ENCODE measurements at places on chromosomes 7 and 10. TPM values are rescaled to one million over a fixed set of nuclear protein-coding genes. Genes with fewer than 3 reads are reported as not detected.

MYPN gene
- total RNA-seq = 1.5 TPM

GRCh38 chr7:108402865-108403264, 53.4 kb downstream of the NRCAM start:
- no peaks in the 10 kb centered on the region for H3K4me1 ChIP-seq
- no peak overlapping the region for H3K27ac ChIP-seq
- DNase-seq = no peak
- no peaks in the 10 kb centered on the region for H3K27me3 ChIP-seq
- H3K36me3 ChIP-seq = no peaks in the 10 kb centered on the region

GRCh38 chr10:2431961-2432360, 635.4 kb upstream of the PFKP start:
- no peaks in the 10 kb centered on the region for H3K27me3 ChIP-seq
- no peak overlapping the region for H3K4me3 ChIP-seq
- H3K4me1 ChIP-seq = no peaks in the 10 kb centered on the region
- H3K27ac ChIP-seq = no peak overlapping the region
- no peaks in the 10 kb centered on the region for H3K36me3 ChIP-seq
- DNase-seq = no peak

RADIL gene
- total RNA-seq = 12.9 TPM

EEPD1 gene
- 27.9 TPM for total RNA-seq

DNA sequence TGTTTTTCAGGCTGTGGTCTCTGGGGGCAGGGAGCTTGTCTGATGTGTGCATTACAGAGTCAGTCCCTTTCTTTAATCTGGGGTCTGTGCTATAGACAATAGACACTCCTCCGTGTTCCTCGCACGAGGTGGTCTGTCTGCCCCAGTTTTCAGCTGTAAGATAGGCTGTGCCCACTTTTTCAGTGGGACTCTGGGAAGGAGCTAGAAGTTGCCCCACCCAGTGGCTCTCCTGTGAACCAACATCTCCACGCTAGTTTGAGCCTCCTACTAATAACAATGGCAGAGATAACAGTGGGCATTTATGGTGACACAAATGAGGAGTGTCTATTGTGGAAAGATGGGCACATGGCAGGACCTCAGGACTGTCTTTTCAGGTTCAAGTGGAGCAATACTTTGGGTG, 44.0 kb downstream of the ADRB1 start:
- no peaks in the 10 kb centered on the region for H3K27me3 ChIP-seq
- no peak for DNase-seq
- no peak overlapping the region for H3K27ac ChIP-seq
- no peaks in the 10 kb centered on the region for H3K36me3 ChIP-seq

JAKMIP3 gene
- total RNA-seq = 1.6 TPM

BEND7 gene
- 27.4 TPM for total RNA-seq

PRKAR1B gene
- total RNA-seq = 37.6 TPM

- no peaks in the 10 kb centered on the region for H3K36me3 ChIP-seq
- no peak overlapping the region for H3K4me3 ChIP-seq
- DNase-seq = no peak
- no peaks in the 10 kb centered on the region for H3K27me3 ChIP-seq
Measured at GRCh38 chr7:30390736-30391636, 87.6 kb downstream of the NOD1 start.

SLK gene
- total RNA-seq = 104 TPM

GRCh38 chr7:99278180-99278579, 5.5 kb downstream of the MYH16 start:
- H3K27me3 ChIP-seq = no peaks in the 10 kb centered on the region
- DNase-seq = no peak
- no peaks in the 10 kb centered on the region for H3K36me3 ChIP-seq
- H3K4me1 ChIP-seq = no peaks in the 10 kb centered on the region
- no peak overlapping the region for H3K4me3 ChIP-seq
- H3K27ac ChIP-seq = no peak overlapping the region

All from esophagus muscularis mucosa (tissue), 4 donors.